HCEC 1CT (cell line): ENCODE measurements at places on chromosomes 5 and 9.

DNA sequence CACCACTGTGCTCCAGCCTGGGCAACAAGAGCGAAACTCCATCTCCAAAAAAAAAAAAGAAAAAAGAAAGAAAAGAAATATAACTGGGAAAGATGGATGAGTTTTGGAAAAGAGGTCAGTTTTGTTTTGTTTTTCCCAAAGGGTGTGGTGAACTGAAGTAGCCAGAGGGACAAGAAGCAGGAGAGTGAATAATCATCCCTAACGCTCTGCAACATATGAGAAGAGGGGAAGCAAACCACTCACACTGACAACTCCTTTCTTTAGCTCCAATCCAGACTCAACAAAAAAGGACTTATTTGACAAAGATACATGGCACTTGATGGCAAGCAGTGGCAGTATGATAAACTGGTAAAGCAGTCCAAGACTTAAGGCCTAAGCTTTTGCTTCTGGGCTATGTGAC is 176.1 kb upstream of the HMHB1 start:
- no peak for DNase-seq

DNA sequence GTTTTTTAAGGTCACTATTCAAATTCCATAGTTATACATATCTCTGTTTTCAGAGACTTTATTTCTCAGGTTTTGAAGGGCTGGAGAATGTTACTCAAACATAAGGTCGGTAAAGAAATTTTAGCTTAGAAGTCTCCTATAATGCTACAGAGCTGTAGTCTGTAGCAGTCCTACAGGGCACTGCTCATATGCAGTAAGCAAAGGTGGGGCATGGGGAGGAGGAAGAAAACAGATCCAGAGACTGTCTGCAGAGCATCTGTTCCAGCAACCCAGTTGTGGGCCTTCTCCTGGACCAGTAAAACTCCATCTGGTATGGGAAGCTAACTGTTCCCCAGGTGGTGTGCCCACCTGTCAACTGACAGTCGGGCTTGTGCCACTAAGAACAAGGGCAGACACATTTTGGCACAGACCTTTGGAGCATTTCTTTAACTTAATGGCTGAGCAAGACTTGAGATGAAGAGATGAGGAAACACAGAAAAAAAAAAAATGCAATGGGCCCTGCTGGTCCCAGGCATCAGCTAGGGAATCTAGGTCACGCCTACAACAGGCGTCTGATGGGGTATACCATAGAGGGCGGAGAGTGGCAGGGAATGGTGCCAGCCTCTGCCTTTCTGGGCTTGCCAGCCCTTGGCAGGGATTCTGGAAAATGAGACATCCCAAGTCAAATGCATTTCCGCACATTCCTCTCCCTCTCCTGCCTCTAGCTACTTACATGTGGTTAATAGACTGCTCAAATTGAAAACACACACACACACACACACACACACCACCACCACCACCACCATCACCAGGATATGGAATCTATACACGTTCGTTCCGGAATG is 218.9 kb downstream of the ARL15 start:
- no peak for DNase-seq

DNA sequence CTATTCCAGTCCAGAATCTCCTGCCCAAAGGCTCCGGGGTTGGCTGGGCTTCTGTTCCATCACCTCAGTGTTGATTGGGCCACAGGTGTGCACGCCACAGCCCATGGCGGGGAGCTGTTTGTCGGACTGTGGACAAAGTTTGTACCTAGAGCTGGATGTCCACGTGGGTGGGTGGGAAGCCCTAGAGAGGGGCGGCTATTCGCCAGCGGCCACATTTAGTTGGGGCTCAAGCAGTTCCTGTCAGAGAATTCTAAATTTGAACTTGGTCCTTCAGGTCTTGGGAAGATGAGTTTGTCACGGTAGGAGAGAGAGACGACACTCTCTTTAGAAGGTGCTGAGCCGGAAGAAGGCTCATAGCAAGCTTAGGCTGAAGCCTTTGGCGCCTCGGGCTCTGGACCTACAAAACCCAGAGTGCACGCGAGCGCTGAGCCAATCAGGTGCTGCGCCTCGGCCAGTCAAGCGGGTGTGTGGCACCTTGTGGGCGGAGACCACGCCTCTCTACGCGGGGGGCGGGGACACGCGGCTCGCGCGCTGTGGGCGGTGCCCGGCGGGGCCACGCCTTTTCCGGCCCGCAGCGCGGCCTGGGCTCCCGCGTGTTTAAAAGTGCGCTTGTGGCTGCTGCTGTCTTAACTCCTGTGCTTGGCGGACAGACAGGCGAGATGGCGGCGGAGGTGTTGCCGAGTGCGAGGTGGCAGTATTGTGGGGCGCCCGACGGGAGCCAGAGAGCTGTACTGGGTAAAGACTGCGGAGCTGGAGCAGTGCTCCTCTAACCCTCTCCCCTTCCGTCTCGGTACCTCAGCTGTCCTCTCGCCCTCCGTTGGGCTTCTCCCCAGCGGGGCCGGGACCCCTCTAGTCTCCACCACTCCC is at the start of gene POLR1E:
Gene POLR1E, plus strand, starts transcription at position 560 of the 867 bp plus-strand sequence. Its CDS starts 100 bp downstream, at position 660.
- DNase-seq, result peak; percentile 89

DNA sequence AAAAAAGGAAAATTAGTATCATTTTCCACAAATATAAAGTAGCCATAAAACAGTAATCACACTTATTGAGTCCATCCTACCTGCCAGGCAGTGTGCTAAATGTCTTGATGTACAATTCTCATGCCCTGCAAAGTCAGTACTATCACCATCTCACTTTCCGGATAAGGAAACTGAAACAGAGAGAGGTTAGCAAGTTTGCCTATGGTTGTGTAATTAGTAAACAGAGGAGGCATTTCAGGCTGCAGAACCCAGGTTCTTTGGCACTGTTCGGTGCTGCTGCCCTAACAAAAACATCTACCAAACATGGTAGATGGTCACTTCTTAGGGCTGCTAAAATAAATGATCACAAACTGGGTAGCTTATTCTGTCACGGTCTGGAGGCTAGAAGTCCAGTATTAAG is 22.6 kb downstream of the PLAC8L1 start:
- DNase-seq, result no peak

DNA sequence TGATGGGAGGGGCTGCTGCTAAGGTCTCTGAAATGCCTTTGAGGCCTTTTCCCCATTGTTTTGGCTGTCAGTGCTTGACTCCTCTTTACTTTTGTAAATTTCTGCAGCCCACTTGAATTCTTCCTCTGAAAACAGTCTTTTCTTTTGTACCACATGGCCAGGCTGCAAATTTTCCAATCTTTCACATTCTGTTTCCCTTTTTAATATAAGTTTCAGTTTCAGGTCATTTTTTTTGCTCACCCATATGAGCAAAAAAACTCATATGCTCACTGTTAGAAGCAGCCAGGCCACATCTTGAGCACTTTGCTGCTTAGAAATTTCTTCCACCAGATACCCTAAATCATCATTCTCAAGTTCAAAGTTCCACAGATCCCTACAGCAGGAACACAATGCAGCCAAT is 234.6 kb upstream of the ADRA1B start:
- no peak for DNase-seq

GRCh38 chr5:79843450-79844388 is 147.3 kb downstream of the MTX3 start:
- DNase-seq, result no peak

- DNase-seq, result peak; percentile 61
These were observed 83.5 kb upstream of the MINAR2 start for GRCh38 chr5:129664336-129664937.

GRCh38 chr9:134413890-134414623 is 87.8 kb downstream of the RXRA start:
- peak; percentile 66 for DNase-seq

DNA sequence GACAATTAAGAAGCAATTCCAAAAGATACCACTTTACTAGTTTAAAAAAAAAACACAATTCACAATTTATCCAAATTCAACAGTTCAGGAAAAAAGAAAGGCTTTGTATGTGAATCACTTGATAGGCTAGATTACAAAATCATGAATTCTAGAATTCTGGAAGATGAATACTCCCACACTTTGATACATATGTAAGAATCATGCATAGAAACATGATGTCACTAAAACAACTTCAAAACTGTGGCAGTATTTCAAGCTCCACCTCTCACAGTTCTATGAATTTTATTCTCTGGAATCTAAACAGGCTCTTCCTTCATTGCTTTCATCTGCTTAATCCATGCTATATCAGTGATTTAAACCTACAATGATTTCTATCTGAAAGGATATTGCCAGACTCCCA is 51.0 kb downstream of the GNAQ start:
- peak; percentile 48 for DNase-seq

- peak; percentile 91 for DNase-seq
These were observed 76.9 kb upstream of the MINAR2 start for GRCh38 chr5:129670957-129671500.

GRCh38 chr5:103503066-103503465 is 59.5 kb downstream of the NUDT12 start:
- DNase-seq, result no peak

DNA sequence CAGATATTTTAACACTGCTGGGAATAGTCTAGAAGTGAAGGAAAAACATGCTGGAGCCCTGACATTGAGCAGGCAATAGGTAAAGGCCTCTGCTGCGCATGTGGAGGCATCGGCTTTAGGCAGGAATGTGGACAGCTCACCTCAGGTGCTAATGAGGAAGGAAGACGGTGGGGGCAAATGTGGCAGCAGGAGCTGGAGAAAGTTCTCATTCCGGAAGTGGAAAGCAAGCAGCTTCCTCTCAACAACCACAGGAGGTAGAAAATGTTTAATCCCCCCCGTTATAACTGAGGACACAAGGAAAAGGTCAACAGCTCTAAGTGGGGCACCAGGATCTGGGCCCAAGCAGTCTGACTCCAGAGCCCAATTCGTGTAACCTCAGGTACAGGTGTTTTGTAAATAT is 7.6 kb upstream of the RPS14 start:
- DNase-seq, result no peak

GRCh38 chr9:86948074-86948929 is 996 bp upstream of the GAS1 start:
- DNase-seq, result peak; percentile 83

GRCh38 chr9:134619983-134620661 is 21.5 kb upstream of the COL5A1 start:
- no peak for DNase-seq

DNA sequence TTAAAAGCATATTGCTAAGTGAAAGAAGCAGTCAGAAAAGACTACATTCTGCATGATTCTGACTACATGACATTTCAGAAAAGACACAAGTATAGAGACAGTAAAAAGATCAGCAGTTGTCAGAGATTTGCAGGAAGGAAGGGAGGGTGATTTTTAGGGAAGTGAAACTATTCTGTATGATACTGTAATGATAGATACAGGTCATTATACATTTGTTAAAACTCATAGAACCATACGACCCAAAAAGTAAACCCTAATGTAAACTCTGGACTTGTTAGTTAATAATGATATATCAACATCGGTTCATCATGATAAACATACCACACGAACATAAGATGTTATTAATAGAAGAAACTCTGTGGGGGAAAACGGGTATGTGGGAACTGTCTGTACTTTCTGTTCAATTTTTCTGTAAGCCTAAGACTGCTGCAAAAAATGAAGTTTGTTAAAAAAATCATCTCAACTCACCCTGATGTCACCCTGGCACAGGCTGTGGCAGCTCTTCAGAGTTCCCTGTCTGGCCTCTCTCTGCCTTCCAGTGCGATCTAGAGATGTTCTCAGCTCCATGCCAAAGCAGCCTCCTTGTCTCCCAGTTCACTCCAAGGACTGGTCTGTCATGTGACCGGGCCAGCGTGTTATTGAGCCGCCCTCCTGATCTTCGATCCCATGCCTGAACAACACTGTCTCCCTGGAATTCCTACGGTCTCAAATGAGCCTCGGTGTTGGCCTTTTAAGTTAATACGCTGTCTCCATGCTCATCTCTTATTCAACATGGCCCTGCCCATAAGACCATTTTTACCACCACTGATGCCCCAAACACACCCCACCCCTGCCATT is 35.4 kb downstream of the PRLR start:
- DNase-seq, result no peak

DNA sequence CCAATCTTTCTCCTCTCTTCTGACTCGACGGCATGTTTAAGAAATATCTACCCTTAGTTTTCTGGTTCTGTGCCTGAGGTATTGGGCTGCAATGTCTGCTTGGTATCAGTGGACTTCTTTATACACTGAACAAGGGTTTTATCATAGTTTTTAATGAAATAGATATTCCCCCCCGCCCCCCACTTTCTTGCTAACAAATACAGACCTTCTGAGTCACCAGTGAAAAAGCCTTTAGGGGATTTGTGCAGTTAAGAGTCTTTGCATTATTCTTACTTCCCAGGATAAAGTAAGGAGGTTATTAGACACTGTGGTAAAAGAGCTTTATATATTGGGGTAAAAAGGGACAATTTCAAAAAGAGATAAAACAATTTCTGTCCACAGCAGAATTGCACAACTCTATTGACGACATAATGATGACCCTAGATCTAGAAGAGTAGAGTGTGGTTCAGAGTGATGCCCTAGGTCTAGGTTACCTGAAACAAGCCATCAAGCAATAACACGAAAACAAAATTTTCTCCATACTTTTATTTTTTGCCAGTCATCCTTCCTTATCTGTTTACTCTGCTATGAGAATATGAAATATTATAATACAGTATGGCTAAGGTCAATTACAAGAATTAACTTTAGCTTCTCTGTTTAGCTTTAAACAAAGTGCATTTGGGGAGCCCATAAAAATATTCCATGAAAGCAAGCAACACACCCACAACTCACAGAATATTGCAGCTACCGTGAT is 110.7 kb downstream of the PLK2 start:
- no peak for DNase-seq

- DNase-seq, result peak; percentile 20
These were observed 666 bp downstream of the PPARGC1B start for GRCh38 chr5:149730620-149731331.

- DNase-seq, result no peak
These were observed 40.4 kb upstream of the F2RL2 start for GRCh38 chr5:76663573-76663972.

- no peak for DNase-seq
These were observed 8.9 kb downstream of the UBE2QL1 start for GRCh38 chr5:6457592-6457991.

GRCh38 chr9:131410044-131410491 is 16.2 kb downstream of the PRRC2B start:
- DNase-seq, result no peak

- peak; percentile 68 for DNase-seq
These were observed 508.1 kb downstream of the NR2F1-AS1 start for GRCh38 chr5:93072831-93073459.

DNA sequence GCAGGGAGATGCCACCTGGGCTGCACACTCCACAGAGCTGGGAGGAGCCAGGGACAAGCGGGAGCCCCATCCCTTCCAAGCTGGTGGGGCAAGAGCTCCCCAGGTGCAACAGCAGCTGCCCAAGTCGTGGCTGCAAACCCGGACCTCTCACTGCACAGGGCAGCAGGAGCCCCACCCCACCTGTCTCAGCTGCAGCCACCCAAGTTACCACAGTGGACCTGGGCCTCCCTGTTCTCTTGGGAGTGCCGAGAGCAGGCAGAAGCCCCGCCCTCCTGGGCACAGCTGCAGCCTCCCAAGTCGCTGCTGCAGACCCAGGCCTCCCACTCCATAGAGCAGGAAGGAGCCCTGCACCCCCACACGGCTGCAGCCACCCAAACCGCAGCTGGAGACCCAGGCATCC is 374.1 kb upstream of the ACO1 start:
- no peak for DNase-seq

DNA sequence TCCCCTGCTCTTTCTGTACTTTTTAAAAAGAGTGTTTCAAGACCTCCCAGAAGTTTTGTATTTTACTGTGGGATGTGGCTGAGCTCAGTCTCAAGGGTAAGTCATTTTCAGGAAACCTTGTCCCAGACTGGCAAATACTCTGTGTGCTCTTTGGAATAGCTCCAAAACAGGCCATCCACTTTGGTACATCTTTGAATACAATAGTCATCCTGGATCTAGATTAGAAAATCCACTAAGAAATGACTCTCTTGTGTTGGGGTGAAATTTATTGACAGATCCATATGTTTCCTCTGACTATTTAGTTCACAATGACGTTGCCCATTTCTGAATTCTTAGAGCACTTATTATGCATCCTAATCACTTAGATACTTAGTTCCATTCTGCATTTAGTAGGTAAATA is 95.2 kb downstream of the PLCXD3 start:
- DNase-seq, result no peak
